ENCODE measurements at places on chromosomes 6 and 20. TPM values are rescaled to one million over a fixed set of nuclear protein-coding genes. Genes with fewer than 3 reads are reported as not detected.

The TRIM31 gene
- total RNA-seq, result 181 TPM

DNA sequence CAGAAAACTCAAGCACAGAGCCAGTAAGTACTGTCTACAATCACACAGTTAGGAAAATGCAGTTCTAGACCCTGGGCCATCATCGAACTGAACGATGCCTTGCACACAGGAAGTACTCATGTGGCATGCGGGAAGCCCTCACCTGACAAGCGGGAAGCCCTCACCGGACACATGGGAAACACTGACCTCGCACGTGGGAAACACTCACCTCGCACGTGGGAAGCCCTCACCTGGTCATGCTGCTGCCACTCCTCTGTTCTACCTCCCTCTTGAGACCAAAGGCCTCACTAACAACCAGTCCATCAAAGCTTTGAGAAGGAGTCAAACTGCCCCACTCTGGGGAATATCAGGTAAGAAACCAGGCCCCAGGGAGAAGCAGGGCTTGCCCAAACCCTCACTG is 105.6 kb upstream of the PTPRT start:
- H3K36me3 ChIP-seq, result no peaks in the 10 kb centered on the region
- H3K4me3 ChIP-seq, result no peak overlapping the region
- no peak overlapping the region for H3K27ac ChIP-seq

DNA sequence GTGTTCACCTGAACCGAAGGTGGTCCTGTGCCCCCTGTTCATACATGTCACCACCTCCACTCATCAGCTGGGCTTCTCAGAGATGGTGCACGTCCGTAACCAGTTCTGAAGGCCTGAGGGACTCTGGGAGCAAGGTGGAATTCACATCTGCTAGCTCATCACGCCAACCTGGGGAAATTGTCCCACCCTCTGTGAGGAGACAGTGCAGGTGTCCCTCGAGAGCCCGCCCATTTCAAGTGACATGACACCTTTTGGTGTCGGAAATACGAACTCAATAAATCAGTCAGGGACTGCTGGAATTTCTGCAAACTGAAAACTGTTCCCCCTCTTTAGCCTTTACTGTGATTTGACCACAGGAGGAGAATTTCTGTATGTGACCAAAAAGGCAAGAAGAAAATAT is 99.4 kb downstream of the SYNDIG1 start:
- no peak overlapping the region for H3K4me3 ChIP-seq
- H3K4me1 ChIP-seq, result no peaks in the 10 kb centered on the region
- no peak for DNase-seq
- peaks cover 12% of the 10 kb centered on the region for H3K27me3 ChIP-seq

GRCh38 chr6:20763296-20763695 is 229.0 kb downstream of the CDKAL1 start:
- H3K27ac ChIP-seq, result no peak overlapping the region
- H3K36me3 ChIP-seq, result no peaks in the 10 kb centered on the region
- no peak overlapping the region for H3K4me3 ChIP-seq
- H3K27me3 ChIP-seq, result no peaks in the 10 kb centered on the region
- no peak for DNase-seq
- no peaks in the 10 kb centered on the region for H3K4me1 ChIP-seq

DNA sequence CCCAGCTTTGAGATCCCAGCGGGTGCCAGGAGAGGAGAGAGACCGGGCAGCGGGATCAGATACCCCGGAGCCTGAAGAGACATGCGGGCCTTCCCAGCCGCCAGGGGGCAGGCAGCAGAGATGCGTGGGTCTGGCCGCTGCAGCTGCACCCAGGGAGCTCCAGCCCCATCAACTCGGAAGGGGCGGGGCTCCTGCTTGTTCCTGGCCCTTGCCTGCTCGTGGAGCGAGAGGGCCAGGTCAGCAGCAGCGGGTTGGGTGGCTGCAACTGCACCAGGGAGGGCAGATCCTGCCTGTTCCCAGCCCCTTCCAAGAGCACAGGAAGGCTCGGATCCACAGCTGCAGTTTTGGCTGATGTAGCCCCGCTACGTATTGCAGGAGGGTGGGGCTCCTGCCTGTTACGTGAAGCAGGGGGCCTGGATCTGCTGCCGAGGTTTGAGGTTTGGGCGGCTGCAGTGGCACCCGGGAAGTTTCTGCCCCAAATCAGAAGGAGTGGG is 532.8 kb downstream of the RFPL4B start:
- no peaks in the 10 kb centered on the region for H3K36me3 ChIP-seq
- H3K4me3 ChIP-seq, result peak overlapping the region; percentile 60
- DNase-seq, result peak; percentile 78
- no peaks in the 10 kb centered on the region for H3K4me1 ChIP-seq
- H3K27me3 ChIP-seq, result no peaks in the 10 kb centered on the region

The PRSS16 gene
- 31.3 TPM for total RNA-seq

DNA sequence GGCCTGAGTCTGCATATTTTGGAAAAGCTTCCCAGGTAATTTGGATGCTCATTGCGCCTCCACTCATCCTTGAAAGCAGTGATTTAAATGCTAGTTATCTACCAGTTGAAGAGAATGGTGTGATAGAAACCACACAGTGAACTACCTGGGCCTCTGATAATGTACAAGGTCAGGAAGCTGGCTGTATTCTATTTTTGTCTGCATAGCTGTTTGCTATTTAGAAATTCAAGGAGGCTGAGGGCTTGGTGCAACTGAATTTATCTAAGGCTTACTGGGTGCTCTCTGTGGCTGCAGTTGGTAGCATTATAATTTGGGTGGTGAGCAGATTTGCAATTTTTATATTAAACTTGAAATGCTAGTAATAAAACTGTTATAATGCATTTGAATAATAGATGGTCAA is 245.6 kb downstream of the KIF16B start:
- no peaks in the 10 kb centered on the region for H3K36me3 ChIP-seq
- DNase-seq, result no peak
- no peaks in the 10 kb centered on the region for H3K27me3 ChIP-seq
- H3K4me3 ChIP-seq, result no peak overlapping the region
- H3K27ac ChIP-seq, result no peak overlapping the region

- peaks cover 21% of the 10 kb centered on the region for H3K27me3 ChIP-seq
- H3K27ac ChIP-seq, result no peak overlapping the region
- no peaks in the 10 kb centered on the region for H3K36me3 ChIP-seq
- H3K4me3 ChIP-seq, result no peak overlapping the region
- H3K4me1 ChIP-seq, result peaks cover 52% of the 10 kb centered on the region
Observed at GRCh38 chr20:48489046-48489463, 338.7 kb downstream of the PREX1 start.

- H3K36me3 ChIP-seq, result no peaks in the 10 kb centered on the region
- DNase-seq, result no peak
- no peak overlapping the region for H3K27ac ChIP-seq
- no peak overlapping the region for H3K4me3 ChIP-seq
- H3K4me1 ChIP-seq, result no peaks in the 10 kb centered on the region
- no peaks in the 10 kb centered on the region for H3K27me3 ChIP-seq
Observed at GRCh38 chr6:3943331-3943765, 94.2 kb downstream of the FAM50B start.

- no peak for DNase-seq
- H3K4me1 ChIP-seq, result peaks cover 30% of the 10 kb centered on the region
- no peak overlapping the region for H3K4me3 ChIP-seq
- no peaks in the 10 kb centered on the region for H3K27me3 ChIP-seq
Observed at GRCh38 chr6:138374230-138374629, 3.5 kb upstream of the SMIM28 start.

GRCh38 chr20:16393297-16393696 is 180.0 kb downstream of the KIF16B start:
- H3K27me3 ChIP-seq, result no peaks in the 10 kb centered on the region
- no peak overlapping the region for H3K27ac ChIP-seq
- H3K4me3 ChIP-seq, result no peak overlapping the region
- no peaks in the 10 kb centered on the region for H3K36me3 ChIP-seq

DNA sequence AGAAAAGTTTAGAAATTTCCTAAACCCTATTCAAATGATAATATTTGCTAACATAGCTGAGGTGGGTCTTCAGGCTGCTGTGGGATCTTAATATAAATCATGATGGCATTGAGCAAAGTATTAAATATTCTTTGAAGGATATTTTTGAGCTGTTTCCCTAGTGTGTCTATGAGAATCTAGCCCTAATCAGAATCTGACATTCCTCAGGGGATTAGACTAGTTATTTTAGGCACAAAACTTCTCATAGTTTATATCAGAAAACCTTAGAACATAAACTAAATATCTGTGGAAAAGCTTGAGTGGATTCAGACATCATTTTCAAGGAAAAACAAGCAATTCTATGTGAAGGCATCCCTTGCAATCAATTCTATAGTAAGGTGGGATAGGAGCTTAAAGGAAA is 594.5 kb downstream of the RFPL4B start:
- no peak overlapping the region for H3K4me3 ChIP-seq
- H3K27me3 ChIP-seq, result no peaks in the 10 kb centered on the region
- no peak for DNase-seq

DNA sequence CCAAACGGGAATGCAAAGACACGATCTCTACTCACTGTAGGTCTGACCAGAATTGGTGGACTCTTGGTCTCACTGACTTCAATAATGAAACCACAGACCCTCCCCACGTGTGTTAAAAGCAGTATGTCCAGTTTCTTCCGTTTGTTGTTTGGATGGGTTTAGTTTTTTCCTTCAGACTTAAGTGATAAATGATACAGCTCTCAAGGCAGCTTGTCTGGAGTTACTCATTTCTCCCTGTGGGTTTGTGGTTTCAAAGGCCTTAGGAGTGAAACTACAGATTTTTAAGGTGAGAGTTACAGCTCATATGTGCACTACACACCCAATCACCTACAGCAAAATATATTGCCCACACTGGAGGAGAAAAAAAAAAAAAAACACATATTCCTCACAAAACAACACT is 86.7 kb upstream of the STMND1 start:
- no peak overlapping the region for H3K27ac ChIP-seq
- no peak overlapping the region for H3K4me3 ChIP-seq
- H3K4me1 ChIP-seq, result no peaks in the 10 kb centered on the region
- H3K27me3 ChIP-seq, result no peaks in the 10 kb centered on the region
- no peak for DNase-seq

- H3K27ac ChIP-seq, result no peak overlapping the region
- H3K4me3 ChIP-seq, result no peak overlapping the region
- H3K4me1 ChIP-seq, result peaks cover under 1% of the 10 kb centered on the region
- H3K27me3 ChIP-seq, result no peaks in the 10 kb centered on the region
Observed at GRCh38 chr6:112366695-112367553, 19.8 kb downstream of the RFPL4B start.

- no peaks in the 10 kb centered on the region for H3K36me3 ChIP-seq
- no peak for DNase-seq
- peak overlapping the region; percentile 44 for H3K27ac ChIP-seq
- no peaks in the 10 kb centered on the region for H3K4me1 ChIP-seq
- no peak overlapping the region for H3K4me3 ChIP-seq
Observed at GRCh38 chr20:20519269-20519668, 151.4 kb downstream of the INSM1 start.

The CTAGE9 gene
- not detected for total RNA-seq

GRCh38 chr6:25998379-25998778 is 35.8 kb downstream of the TRIM38 start:
- H3K36me3 ChIP-seq, result peaks cover 2% of the 10 kb centered on the region
- no peaks in the 10 kb centered on the region for H3K27me3 ChIP-seq

The FUT9 gene
- total RNA-seq, result 2.0 TPM

GRCh38 chr20:61584851-61585250 is 332.8 kb downstream of the CDH4 start:
- H3K4me3 ChIP-seq, result no peak overlapping the region
- no peaks in the 10 kb centered on the region for H3K4me1 ChIP-seq
- no peak overlapping the region for H3K27ac ChIP-seq
- no peak for DNase-seq

GRCh38 chr20:51597389-51598231 is 55.1 kb upstream of the NFATC2 start:
- no peak overlapping the region for H3K27ac ChIP-seq
- peaks cover 13% of the 10 kb centered on the region for H3K36me3 ChIP-seq
- H3K4me3 ChIP-seq, result no peak overlapping the region

- peaks cover 32% of the 10 kb centered on the region for H3K27me3 ChIP-seq
- no peak for DNase-seq
- no peaks in the 10 kb centered on the region for H3K4me1 ChIP-seq
- no peak overlapping the region for H3K4me3 ChIP-seq
- H3K27ac ChIP-seq, result no peak overlapping the region
Observed at GRCh38 chr6:159819932-159820640, 20.0 kb downstream of the PNLDC1 start.

DNA sequence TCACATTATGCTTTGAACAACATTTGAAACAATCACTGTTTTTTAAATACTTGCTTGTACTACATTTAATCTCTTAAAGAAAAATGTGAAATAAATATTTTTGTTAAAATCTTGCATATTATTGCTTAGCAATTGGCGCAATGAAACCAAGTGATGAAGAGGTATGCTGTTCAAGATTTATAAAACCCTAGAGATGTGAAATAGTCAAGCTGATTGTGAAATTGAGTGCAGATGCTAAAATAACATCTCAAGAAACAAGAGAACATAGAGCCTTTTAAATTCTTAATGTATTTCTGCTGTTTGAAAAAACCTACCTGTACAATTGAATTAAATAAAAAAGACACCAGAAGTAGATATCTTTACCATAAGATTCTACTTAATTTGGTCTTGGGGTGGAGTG is 179.2 kb upstream of the MCHR2 start:
- no peaks in the 10 kb centered on the region for H3K36me3 ChIP-seq
- peaks cover 24% of the 10 kb centered on the region for H3K4me1 ChIP-seq
- H3K27ac ChIP-seq, result no peak overlapping the region
- no peaks in the 10 kb centered on the region for H3K27me3 ChIP-seq
- no peak for DNase-seq

- H3K27ac ChIP-seq, result peak overlapping the region; percentile 97
- H3K27me3 ChIP-seq, result no peaks in the 10 kb centered on the region
- peak; percentile 69 for DNase-seq
Observed at GRCh38 chr6:34248198-34248726, 544 bp downstream of the SMIM29 start.

DNA sequence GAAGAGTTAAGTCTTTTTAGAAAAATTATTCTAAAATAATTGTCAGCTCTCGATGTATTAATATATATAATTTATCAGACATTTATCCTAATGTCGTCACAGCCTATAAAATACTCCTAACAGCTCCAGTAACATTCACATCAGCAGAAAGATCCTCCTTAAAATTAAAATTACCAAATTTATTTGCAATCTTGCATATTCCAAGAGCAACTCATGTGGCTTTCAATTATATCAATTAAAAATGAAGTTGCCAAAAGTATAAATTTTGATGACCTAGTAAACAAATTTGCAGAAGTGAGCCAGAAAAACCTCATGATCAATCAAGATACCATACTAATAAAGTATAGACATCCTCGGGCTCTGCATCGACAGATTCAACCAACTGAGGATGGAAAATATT is 60.2 kb downstream of the IL20RA start:
- peaks cover 3% of the 10 kb centered on the region for H3K36me3 ChIP-seq
- DNase-seq, result no peak
- no peak overlapping the region for H3K4me3 ChIP-seq
- H3K4me1 ChIP-seq, result peaks cover 9% of the 10 kb centered on the region
- no peak overlapping the region for H3K27ac ChIP-seq

GRCh38 chr20:46652699-46653098 is 1.4 kb upstream of the SLC13A3 start:
- H3K4me3 ChIP-seq, result no peak overlapping the region
- no peaks in the 10 kb centered on the region for H3K4me1 ChIP-seq
- H3K27me3 ChIP-seq, result peaks cover 53% of the 10 kb centered on the region
- H3K36me3 ChIP-seq, result peaks cover 8% of the 10 kb centered on the region
- no peak for DNase-seq
